CD4-positive, CD25-positive, alpha-beta regulatory T cell (primary cell): ENCODE measurements at places on chromosomes 3 and 15.

DNA sequence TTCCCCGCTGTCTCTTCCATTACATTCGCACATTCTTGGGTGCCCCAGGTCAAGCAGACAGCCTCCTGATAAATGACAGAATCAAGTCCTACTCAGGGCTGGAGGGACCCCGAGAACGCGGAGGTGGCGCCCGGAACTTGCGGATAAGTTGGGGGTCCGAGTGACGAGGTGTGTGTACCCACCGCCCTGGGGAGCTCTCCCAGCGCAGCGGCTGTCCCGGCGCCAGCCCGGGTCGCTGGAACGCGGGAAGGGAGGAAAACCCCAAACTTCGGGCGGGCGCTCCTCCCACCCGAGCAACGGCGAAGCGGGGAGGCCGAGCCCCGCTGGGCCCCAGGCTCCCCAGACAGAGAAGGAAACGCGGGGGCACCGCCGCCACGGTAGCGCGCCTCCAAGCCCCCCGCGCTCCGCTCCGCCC lies 550 bp downstream of the CLN6 start:
- no peaks in the 10 kb centered on the region for H3K36me3 ChIP-seq
- no peaks in the 10 kb centered on the region for H3K27me3 ChIP-seq
- H3K4me3 ChIP-seq, result peak overlapping the region; percentile 79
- peak overlapping the region; percentile 77 for H3K27ac ChIP-seq
- DNase-seq, result no peak

GRCh38 chr3:183447206-183448001 lies 19.0 kb upstream of the MCF2L2 start:
- peak overlapping the region; percentile 19 for H3K27ac ChIP-seq
- DNase-seq, result peak; percentile 83
- peaks cover 19% of the 10 kb centered on the region for H3K4me1 ChIP-seq

DNA sequence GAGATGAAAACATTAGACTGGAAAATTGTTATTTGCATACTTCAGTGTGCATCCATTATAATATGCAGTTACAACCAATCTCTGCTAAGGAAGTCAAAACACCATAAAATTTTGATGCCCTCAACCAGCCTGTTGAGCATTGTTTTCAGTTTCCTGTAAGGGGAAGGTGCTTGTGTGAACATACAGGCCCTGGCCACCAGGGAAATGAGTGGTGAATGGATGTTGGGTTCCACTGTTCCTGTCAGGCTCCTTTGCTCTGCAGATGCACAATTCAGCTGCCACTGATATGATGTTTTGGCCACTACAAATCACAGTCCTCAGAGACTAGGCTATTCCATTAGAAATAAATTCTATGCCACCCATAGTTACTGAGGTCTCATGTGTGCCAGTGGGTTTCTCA lies 184.6 kb downstream of the SYNPR start:
- no peak overlapping the region for H3K4me3 ChIP-seq
- DNase-seq, result no peak
- no peaks in the 10 kb centered on the region for H3K27me3 ChIP-seq
- H3K36me3 ChIP-seq, result no peaks in the 10 kb centered on the region
- no peaks in the 10 kb centered on the region for H3K4me1 ChIP-seq

GRCh38 chr15:69893863-69894262 lies 203.9 kb downstream of the TLE3 start:
- peaks cover 3% of the 10 kb centered on the region for H3K27me3 ChIP-seq
- H3K4me3 ChIP-seq, result no peak overlapping the region
- no peaks in the 10 kb centered on the region for H3K36me3 ChIP-seq
- H3K27ac ChIP-seq, result no peak overlapping the region
- no peak for DNase-seq

DNA sequence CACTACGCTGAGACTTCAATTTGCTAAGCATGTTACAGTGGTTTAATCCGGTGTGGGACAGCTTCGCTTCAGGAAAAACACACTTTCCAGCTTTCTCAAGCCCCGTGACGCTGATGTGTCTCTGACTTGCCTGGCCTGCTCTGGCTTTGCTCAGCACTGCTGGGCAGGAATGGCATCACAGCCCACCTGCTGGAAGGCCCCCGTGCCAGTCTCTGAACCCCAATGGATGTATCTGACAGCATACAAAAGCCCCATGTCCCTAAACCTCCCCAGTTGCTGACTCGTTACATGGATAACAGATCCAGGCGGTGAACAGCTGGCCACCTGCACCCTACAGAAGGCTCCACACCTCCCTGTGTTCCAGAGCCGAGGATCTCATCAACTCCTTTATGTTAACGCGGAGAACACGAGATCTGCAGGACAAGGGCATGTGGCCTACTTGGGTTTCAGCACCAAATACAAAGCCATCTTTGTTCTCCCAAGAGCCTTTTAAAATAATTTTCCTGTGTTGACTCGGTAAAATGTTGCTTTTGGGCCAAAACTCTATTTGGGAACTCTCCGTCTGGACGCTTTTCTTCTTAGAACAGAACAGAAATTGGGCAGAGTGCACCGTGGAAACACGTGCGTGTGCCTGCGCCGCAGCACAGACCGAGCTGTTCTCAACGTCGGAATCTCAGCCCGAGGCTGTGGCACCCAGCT lies 61.4 kb downstream of the ATP10A start:
- no peaks in the 10 kb centered on the region for H3K27me3 ChIP-seq
- H3K4me3 ChIP-seq, result no peak overlapping the region
- no peak overlapping the region for H3K27ac ChIP-seq
- no peak for DNase-seq
- no peaks in the 10 kb centered on the region for H3K4me1 ChIP-seq
